Trophoblast cell (in vitro differentiated cells and primary cell): ENCODE measurements at places on chromosomes 1 and 21.

DNA sequence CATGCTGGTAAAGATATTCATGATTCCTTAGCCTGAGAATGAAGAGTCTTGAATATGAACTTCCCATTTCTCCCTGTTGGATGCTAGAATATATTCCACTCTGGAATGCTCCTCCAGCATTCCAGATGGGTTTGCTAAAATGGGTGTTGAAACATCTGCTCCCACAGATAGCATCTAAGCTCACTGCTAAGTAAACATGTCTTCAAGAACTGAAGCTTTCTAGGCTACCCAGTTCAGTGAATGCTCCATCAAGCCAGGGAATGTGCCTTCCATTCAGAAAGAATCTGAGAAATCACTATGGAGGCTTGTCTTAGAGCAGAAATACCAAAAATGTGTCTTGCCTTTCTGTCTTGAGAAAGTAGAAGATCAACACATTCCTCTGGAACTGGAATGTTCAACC is 81.1 kb downstream of the TNFSF18 start:
- peak; percentile 64 for DNase-seq

- DNase-seq = peak; percentile 74
Measured at GRCh38 chr1:186183970-186184628, 191.0 kb downstream of the TPR start.

- DNase-seq = peak; percentile 68
Measured at GRCh38 chr1:215845234-215845891, 278.3 kb downstream of the KCTD3 start.

- peak; percentile 68 for DNase-seq
Measured at GRCh38 chr1:182781841-182782586, 7.6 kb upstream of the NPL start.

DNA sequence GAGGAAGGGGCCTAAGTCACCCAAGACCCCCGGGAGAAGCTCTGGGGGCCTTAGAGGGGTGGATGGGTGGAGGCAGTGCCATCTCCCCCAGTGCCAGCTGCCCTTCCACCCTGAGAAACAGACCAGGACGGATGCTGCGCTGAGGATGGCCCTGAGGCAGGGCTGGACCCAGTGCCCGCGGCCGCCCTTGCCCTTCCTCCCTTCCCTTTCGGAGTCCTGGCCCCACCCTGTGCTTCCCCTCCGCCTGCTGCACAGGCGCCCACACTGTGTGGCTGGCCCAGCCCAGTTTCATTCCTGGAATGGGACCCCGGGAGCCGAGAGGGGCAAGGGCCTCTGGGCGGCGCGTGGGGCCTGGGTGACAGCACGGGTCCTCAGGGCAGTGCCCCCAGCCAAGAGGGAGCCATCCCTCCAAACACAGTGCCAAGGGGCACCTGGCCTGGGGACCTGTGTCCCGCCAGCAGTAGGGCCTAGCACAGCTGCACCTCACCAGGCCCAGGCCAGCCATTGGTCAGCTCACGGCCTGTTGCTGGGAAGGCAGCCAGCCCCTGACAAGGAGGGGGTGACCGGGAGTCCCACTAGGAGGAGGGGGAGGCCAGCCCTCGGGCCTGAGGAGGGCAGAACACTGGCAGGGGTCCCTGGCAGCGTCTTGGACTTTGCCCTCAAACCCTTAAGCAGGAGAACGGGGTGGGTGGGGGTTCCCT is 13.4 kb upstream of the SKI start:
- no peak for DNase-seq

DNA sequence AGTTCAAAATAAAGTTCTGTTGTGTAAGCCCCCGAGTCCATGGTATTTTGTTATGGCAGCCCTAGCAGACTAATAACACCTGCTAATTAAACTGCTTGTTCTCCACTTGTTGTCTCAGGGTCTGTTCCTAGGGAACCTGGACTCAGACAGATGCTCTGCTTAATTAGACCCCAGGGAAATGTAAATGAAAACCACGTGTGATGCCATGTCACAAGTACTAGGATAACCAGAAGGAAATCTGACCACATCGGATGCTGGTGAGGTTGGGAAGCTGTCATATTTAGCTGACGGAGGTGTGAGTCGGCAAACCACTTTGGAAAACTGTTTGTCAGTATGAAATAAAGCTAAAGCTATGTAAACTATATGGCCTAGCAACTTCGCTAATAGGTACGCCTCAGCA is 19.6 kb downstream of the EDN2 start:
- DNase-seq = no peak

DNA sequence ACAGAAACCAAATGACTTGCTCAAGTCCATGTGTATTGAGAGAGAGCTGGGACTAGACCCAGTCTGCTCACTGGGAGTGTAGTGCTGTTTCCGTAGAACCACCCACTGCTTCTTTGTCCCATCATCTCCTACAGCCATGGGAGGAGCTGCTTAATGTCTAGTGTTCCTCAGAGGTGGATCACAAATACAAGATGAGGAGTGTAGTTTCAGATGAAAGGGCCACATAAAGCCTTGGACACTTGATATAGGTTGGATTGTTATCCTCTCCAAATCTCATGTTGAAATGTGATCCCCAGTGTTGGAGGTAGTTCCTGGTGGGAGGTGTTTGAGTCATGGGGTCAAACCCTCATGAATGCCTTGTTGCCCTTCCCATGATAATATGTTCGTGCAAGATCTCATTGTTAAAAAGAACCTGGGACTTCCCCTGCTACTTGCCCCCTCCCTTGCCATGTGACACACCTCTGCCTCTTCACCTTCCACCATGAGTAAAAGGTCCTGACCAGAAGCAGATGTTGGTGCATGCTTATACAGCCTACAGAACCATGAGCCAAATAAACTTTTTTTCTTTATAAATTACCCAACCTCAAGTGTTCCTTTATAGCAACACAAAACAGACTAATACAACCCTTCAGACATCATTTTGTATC is 127.5 kb upstream of the DNAH14 start:
- DNase-seq = no peak

- DNase-seq = peak; percentile 55
Measured at GRCh38 chr1:202274611-202275010, 67.1 kb downstream of the UBE2T start.

DNA sequence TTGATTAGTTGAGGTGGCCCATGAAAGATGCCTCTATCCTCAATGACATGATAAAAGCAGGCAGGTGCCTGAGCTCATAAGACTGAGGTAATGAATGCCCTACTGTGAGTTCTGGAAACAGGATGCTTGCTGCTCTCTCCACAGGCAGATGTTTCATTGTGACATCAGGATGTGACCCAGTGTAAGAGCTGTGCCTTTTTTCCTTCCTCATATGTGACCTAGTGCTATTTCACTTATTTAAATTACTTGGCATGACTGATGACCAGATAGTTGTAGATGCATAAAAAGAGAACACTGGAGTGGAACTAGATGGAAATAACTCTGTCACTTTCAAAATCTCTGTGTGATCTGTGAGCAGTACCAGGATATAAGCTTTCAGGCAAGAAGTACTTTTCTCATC is 31.9 kb downstream of the KIF14 start:
- peak; percentile 0 for DNase-seq

- no peak for DNase-seq
Measured at GRCh38 chr1:206039046-206039973, 13.7 kb upstream of the RHEX start.

GRCh38 chr21:42735944-42736343 is 82.5 kb downstream of the PDE9A start:
- DNase-seq = no peak

DNA sequence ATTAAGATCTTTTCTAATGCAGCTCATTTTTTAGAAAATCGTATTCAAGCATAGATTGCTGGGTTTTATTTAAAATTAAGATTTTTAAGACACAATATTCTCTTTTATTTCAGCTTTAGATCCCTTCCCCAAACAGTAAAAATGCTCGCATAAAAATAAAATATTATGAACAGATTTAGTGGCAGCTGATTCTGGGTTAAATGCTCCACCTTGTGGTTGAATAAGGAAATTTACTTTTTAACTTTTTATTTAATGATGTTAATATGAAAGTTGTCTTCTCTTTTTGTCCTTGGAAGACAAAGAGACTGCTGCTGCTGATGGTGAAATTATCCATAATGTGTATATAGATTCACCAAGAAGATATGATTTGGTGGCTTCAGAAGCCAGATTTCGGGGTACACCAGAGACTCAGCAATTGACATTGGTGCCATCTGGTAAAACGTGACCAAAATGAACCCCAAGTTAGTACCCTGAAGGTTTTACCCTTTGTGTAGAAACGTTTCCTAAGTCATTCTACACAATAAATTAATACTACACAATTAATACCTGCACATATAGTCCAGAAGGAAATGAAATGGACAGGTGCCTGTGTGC is 128.0 kb downstream of the ADAMTS1 start:
- DNase-seq = peak; percentile 61

DNA sequence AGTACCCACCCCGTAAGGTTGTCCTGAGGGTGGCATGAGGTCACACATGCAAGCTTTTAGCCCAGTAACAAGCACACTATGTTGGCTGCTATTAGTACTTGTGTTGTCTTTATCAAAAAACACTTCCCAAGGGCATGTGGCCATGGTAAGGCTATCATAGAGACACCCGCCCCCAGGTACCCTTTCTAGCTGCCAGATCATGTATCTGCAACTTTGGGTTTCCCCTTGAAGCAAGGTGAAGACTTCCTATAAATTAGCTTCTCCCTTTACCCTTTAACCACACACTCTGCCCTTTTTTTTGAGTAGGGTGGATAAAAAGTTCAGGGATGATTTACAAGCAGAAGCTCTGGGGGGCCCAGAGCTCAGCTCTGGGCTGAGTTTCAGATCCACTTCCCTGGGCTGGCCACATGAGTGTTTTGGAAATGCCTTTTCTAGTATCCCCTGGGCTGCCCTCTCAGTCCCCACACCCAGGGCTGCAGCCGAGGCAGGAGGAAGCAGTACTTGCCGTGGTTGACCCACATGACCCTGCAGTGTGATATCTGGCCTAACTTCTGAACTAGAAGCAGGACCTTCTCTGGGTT is 2.0 kb downstream of the ZDHHC18 start:
- DNase-seq = no peak
